NCI-H1694 treated with DMSO at 0.1 percent for 48 hours (cell line): ENCODE measurements at places on chromosomes 6 and 20.
A peak's percentile ranks its signal among the peaks of the same experiment; 100 is the strongest.

GRCh38 chr20:5870568-5870981, 79.8 kb downstream of the TRMT6 start:
- no peak for DNase-seq

DNA sequence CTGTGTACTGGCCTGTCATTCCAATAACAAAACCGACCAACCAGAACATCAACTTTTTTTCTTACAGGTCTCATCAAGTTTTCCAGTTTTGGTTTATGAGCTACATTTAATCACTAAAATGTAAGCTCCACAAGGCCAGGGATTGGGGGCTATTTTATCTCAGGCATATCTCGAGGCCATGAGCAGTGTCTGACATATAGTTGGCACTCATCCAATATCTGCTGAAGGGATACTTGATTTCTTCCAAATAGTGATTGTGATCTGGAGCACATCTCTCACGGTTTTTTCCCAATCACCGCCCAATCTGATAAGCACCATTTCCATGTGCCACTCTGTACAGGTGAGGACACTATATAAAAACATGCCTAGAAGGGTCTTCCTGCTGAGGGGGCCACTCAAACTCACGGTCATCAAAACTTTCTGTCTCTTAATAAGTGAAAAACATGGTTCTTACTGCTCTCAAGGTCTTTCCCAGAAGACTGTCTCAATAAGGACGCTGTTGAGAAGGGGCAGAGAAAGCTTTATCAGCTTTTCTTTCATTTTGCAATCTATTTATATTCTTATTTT, 65.5 kb downstream of the MAN1A1 start:
- no peak for DNase-seq

GRCh38 chr6:85470023-85470410, 20.1 kb downstream of the NT5E start:
- DNase-seq = no peak

GRCh38 chr6:117505311-117505710, 22.8 kb downstream of the DCBLD1 start:
- no peak for DNase-seq

GRCh38 chr6:78483553-78484197, 383.7 kb upstream of the IRAK1BP1 start:
- DNase-seq = no peak

GRCh38 chr6:21000331-21000801, 466.1 kb downstream of the CDKAL1 start:
- DNase-seq = no peak

DNA sequence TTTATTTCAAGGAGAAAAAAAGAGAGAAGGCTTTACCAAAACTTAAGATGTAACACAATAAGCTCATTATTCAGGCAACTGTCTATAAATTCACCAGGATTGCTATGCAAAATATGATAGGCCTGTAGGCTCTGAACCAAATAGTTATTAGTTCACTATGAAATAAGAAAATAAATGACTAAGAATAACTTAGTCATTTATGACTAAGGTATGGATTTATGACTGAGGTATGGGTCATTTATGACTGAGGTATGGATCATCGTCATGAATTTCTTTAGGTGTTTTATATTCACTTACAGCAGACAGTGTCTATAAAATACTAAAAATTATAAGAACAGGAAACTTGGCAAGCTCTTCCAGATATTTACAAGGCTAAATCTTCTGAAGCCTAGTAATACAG, 52.1 kb upstream of the SNX9 start:
- DNase-seq = no peak

GRCh38 chr6:82603871-82604270, 240.3 kb downstream of the TPBG start:
- DNase-seq = no peak

DNA sequence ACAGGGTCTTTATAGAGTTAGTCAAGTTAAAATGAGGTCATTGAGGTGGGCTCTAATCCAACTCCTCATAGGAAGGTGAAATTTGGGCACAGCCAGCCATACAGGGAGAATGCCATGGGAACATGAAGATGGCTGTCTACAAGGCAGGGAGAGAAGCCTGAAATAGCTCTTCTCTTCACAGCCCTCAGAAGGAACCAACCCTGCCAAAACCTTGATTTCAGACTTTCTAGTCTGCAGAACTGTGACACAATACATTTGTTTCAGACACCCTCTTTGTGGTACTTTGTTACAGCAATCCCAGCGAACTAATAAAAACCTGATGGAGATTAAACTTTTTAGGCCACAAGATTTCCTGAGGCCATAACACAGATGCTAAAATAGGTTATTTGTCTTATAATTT, 43.1 kb upstream of the HECA start:
- no peak for DNase-seq

DNA sequence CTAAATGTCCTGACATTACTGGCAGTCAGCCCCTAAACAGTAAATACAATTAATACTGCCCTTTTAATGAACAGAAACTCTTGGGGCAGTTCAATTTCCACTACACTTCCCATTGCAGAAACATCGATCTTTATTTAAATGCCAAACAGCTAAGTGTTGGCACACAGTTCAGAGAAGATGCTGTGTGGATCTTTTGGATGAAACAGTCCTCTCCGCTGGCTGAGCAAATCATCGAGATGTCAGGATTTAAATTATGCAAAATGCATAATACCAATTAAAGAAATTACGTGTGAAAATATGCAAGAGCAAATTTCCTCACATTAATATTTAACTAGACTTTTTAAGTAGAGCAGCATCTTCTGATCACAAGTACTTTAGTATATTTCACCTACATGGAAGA, 132.6 kb downstream of the KIF16B start:
- DNase-seq = no peak

DNA sequence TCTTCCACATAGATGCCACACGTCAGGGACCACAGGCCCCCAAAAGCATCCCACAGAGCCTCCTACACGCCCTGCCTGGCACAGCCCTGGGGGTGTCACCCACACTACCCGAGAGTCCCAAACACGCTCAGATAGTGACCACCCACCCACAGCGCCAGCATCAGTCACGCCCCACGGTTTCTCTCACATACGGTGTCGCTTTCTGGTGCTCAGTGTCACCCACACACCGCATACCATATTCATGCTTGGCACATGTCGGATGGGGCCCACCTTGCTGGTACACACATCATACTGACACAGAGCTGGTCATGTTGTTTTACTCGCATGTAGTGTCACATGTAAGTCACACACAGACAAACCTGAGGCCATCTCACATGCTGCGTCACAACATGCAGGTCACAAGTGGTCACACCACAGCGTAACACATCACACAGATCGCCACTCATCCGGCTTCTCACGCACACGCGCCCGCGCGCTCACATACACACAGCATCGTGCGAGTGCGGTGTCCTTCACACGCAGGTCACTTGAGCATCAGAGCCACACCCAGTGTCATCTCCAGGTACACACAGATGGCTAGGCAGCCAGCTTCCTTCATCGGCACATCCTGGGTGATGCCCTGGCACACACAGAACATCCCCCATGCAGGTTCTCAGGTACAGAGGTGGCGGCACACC, 3.4 kb downstream of the TEAD3 start:
- no peak for DNase-seq

- DNase-seq = peak; percentile 63
These were observed 33.0 kb upstream of the FILIP1 start for GRCh38 chr6:75526502-75527127.

GRCh38 chr6:7267466-7268091, 45.4 kb downstream of the SSR1 start:
- DNase-seq = peak; percentile 97

DNA sequence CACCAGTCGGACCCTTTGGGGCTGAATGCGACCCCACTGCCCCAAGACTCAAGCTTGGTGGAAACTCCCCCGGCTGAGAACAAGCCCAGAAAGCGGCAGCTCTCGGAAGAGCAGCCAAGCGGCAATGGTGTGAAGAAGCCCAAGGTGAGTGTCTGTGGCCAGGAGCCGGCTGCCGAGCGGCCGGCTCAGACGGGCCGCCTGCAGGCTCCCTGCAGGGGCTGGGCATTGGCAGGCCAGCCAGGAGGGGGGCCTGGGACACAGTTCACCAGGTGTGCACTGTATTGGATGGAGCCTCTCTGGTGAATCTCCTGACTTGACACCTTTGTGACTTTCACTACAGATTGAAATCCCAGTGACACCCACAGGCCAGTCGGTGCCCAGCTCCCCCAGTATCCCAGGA, 6.0 kb downstream of the PCIF1 start:
- no peak for DNase-seq

- DNase-seq = no peak
These were observed 3.1 kb upstream of the ATXN1 start for GRCh38 chr6:16764188-16764950.

GRCh38 chr20:1900321-1900801, 5.2 kb downstream of the SIRPA start:
- peak; percentile 45 for DNase-seq

DNA sequence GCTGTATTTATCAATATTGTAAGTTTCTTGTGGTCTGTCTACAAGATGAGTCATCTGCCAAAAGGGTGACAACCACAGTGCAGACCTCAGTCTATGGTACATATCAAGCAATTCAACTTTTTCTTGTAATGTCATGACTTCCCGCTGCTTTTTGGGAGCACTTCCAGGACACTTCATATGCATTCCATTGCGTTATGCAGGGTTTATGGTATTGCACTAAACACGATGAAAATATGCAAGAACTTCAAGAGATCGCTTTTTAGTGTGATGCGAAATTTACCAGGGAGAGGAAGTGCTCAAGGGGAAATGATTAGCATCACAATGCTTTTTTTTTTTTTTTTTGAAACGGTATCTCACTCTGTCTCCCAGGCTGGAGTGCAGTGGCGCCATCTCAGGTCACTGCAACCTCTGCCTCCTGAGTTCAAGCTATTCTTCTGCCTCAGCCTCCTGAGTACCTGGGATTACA, 166.5 kb downstream of the TFAP2A start:
- no peak for DNase-seq

- no peak for DNase-seq
These were observed 372.7 kb downstream of the MEI4 start for GRCh38 chr6:78025502-78025901.

- no peak for DNase-seq
These were observed 44.1 kb downstream of the SNX9 start for GRCh38 chr6:157867155-157867559.

GRCh38 chr6:45990162-45990561, 25.5 kb downstream of the CLIC5 start:
- no peak for DNase-seq
